Smooth muscle cell of the brain vasculature (primary cell): ENCODE measurements at places on chromosomes 12 and 14.

DNA sequence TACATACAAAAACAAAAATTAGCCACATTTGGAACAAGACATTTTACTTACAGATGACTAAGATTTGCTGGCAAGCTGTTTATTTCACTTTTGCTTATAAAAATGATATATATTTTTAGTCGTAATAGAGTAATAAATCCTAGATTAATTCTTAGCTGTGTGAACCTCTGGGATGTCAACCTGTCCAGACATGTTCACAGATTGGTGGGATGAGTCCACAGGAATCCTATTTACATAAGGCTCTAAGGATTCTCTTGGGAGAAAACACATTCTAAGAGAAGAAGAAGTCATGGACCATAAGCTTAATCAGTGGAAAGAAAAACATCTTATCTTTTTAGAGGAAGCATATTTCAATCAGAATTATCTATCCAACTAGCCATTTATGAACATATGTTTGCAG is 797.4 kb downstream of the C12orf50 start:
- DNase-seq: no peak

GRCh38 chr12:50351120-50352043 is 45.0 kb downstream of the FAM186A start:
- no peak for DNase-seq

GRCh38 chr12:52181746-52182145 is 10.1 kb downstream of the KRT80 start:
- DNase-seq: peak; percentile 81

DNA sequence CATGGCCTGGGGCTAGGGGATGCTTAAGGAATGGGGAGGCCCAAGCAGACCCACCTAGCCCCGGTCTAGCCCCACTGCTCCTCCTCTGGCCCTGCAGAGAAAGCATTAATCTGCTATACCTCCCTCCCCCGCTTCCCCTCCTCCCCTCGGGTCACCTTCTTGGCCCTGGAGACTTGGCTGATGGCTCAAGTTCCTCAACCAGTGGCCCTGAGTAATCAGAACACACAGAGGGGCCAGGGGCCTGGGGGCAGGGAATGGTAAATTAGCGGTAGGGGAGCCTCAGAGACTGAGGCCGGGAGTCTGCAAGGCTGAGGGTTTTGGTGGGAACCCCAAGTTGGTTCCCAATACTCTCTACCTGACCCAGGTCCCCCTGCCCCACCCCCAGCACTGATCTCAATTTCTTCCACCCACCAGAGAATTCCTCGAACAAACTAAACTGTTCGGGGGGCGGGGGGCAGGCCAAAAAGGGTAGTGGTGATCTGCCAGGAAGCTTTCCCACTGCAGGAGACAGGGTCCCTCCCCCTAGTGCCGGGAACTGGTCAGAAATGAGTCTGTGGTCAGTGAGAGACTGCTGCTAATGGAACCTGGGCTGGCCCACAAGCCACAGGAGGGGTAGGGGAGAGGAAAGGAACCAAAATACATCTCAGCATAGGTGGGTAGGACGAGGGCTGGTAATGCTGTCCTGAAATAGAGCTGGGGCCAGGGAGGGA is 12.8 kb upstream of the SMARCD1 start:
- DNase-seq: no peak

DNA sequence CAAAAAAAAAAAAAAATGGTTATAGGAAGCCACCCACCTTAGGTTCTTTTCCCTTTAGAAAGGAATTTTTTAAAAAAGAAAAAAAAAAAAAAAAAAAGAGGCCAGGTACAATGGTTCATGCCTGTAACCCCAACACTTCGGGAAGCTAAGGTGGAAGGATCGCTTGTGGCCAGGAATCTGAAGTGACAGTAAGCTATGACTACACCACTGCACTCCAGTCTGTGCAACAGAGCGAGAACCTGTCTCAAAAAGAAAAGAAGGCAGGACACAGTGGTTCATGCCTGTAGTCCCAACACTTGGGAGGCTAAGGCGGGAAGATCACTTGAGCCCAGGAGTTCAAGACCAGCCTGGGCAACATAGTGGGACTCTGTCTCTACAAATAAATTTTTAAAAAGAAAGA is 36.0 kb downstream of the SPTLC2 start:
- no peak for DNase-seq

DNA sequence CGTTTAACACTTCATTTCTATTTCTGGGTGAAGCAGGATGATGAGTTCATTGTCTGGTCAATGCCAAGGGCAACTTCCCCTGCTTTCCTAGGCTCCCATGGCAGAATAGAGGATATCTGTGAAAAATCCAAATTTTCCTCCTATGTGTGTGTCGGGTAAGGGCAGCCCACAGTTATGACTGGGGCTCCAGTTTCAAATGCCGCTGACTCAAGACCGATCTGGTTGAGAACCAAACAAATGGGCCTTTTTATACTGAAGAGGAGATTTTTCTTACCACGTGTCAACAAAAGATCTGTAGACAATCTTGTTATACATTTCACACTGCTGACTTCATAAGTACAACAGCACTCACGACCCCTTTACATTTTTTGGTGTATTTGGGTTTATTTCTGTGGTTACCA is 120.8 kb downstream of the CHST11 start:
- DNase-seq: no peak

DNA sequence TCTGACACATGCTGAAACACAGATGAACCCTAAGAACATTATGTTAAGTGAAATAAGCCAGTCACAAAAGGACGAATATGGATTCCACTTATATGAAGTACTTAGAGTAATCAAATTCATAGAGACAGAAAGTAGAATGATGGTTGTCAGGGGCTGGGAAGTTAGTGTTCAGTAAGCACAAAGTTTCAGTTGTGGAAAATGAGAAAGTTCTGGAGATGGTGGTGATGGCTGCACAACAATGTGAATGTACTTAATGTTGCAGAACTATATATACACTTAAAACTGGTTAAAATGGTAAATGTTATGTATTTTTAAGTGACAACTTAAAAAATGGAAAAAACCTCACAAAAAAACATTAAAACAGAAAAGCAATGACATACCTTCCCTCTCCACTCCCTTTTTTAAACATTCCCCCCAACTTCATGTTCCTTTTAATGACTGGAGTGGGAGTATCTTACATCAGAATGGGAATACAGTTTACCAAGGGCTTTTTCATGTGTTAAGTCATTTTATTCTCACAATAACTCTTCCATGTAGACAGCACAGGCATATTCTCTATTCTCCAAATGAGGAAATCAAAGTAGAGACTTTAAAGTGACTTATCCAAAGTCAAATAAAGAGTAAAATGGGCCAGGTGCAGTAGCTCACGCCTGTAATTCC is 24.0 kb downstream of the BTBD7 start:
- no peak for DNase-seq

- DNase-seq: no peak
Observed at GRCh38 chr14:32028599-32028998, 48.5 kb upstream of the ARHGAP5 start.

GRCh38 chr12:11171969-11172675 is 1.1 kb downstream of the SMIM10L1 start:
- no peak for DNase-seq

GRCh38 chr12:130137040-130138018 is 24.9 kb upstream of the FZD10 start:
- DNase-seq: no peak

DNA sequence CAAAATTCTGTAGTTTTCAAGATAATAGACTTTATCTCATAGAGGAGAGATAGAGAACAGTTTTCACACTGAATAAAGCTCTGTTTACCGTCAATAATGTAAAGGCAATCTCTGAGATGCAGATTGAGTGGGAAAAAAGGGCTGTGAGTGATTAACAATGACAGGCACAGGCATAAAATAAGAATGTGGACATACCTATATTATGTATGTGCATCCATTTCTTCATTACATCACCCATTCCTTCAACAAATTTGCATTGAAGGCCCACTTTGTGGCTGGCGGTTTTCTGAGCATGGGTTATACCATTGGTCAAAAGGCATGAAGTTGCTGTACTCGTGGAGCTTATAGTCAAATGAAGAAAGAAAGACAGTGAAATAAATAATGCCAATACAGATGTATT is 1431.0 kb downstream of the AACS start:
- DNase-seq: no peak
